ENCODE measurements at places on chromosomes 2 and 18.

GRCh38 chr2:25480561-25480960 lies 138.8 kb upstream of the DNMT3A start:
- no peak for DNase-seq

DNA sequence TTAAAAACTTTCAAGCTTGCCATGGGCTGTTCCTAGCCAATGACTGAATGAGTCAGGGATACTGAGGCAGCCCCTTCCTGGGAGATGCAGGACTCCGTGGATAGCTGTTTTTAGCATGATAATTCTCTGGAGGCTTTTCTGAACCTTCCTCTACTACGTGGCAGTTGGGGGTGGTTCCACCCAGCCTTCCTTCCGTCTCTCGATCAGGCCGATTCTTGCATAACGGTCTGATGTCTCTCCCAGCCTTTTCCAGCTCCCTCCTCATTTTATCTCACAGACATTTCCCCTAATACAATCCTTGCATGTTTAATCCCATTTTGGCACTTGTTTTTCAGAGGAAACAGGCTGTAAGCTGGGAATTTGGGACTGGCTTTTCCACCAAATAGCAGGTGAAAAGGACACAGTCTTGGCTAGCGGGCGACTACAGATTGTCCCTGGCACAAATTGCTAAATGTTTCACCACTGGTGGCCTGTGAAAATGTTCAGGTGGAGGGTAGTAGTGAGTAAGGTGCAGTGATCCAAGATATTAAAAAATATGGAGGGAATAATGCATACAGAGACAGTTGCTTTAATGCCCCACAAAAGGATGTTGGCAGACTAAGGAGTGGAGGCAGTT lies 21.0 kb upstream of the CTLA4 start:
- no peak for DNase-seq

- DNase-seq, result peak; percentile 71
Measured at GRCh38 chr2:54574107-54574859, 118.2 kb downstream of the SPTBN1 start.

DNA sequence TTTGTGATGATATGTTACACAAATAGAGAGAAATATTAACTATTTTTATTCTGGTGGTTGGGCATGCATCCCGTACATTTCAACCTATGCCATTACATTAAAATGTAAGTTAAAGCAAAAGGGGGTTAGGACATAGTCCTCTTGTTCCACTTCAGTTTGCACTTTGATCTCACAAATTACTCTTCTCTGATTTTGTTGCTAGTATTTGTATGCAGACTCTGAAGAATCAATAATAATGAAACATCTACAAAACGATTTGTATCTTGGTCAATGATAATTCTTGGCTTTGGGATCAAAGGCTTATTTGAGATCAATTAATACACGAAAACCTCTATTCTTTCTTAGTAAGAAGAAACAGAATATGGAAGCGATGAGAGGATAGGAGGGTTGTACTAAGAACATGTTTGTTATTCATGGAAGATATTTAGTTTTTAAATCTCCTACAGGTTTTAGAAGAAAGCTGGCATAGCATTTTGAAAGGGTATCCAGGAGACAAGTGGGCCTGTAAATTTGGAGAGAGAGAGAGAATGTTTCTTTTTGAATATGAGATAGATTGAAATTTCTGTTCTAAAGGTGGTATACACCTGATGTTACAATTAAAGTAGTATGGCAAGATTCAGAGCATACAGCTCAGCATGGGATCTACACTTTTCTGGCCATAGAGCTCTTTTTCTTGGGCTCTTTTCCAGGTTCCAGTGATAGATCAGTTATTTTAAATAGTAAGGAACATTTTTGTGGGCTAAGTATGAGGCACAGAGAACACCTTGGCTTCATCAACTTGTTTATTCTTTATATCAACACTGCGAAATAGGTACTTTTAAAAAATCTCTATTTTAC lies 347.9 kb downstream of the PTPRM start:
- no peak for DNase-seq

DNA sequence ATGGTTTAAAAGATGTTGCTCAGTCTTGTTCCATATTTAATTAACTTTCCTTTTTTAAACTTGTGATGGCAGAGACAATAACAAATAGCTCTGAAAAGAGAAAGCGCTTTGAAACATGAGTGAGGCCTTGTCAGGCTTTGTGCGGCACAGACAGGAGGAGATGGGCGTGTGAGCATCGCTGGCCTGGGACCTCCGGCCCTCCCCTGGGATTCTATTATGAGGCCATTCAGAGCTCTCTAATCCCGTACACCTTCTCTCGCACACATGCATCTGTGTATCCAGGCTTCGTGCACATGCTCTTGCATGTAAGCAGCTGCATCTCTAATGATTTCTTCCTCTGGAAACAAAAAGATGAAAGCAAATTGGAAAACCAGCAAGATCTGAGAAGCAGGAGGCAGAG lies 313.7 kb downstream of the ZNF521 start:
- no peak for DNase-seq

DNA sequence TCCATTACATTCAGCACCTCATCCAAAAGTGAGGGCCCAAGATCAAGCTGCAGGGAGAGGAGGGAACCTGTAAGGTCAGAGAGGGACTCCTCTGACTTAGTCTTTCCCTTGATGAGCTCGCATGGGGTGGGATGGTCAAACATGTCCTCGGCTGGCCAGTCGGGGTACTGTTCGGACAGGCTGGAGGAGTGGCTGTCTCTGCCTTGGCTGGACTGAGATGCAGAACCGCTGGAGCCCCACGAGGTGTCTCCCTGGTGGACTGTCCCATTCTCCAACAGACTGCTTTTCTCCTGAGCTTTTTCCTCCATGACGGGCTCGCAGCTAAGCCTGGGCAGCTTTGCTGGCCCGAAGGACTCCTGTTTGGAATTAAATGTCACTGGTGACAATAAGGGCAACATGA lies 25.6 kb downstream of the CDC42EP3 start:
- DNase-seq, result no peak

DNA sequence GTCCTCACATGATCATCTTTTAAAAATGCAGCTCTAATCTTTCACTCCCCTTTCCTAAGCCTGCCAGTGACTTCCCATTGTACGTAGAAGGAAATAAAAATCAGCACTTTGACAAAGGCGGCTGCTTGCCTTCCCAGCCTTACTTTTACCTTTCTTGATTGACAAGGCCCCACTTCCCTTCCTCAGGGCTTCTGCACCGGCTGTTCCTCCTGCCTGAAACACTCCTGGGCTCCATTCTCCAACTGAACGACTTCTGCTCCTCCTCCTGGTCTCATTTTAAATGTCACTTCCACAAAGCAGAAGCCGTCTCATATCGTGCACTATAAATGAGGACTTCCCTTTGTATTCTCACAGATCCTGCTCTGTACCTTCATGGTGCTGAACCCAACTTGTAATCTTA lies 56.1 kb downstream of the OSBPL6 start:
- DNase-seq, result no peak

GRCh38 chr18:63336366-63337099 lies 17.0 kb upstream of the BCL2 start:
- no peak for DNase-seq

DNA sequence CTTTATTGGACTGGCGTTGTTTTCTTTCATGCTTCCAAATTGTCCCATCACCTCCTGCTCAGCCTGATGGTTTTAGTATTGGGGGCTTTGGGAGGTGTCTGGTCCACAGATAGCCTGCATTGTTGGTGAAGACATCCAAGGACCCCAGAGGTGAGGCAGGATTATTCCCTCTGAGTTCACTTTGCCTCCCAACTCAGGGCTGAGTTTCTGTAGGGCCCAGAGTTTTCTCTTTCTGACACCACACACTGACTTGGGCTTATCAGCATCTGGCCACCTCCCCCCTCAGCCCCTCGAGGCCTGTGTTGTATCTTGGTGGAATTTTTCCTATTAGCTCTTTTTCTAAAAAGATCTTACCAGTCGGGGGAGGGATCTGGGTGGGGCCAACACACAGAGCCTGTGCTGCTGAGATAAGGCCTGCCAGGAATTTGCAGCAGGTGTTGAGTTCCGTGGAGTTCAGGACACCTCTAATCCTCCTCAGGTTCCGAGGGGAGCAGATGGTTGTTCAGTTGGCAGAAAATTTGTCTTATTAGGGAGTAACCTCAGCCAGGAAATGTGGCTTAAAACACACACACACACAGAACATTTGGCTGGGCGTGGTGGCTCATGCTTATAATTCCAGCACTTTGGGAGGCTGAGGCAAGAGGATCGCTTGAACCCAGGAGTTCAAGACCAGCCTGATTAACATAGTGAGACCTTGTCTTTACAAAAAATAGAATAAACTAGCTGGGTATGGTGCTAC lies 7.3 kb downstream of the EMILIN2 start:
- DNase-seq, result peak; percentile 64

- no peak for DNase-seq
Measured at GRCh38 chr2:224545884-224546644, 39.1 kb downstream of the CUL3 start.

- no peak for DNase-seq
Measured at GRCh38 chr2:160423126-160423525, 70.5 kb downstream of the RBMS1 start.

- peak; percentile 80 for DNase-seq
Measured at GRCh38 chr2:235468978-235469655, 24.7 kb upstream of the AGAP1 start.
